Retinal pigment epithelial cell (primary cell): ENCODE measurements at places on chromosomes 1 and 21.

GRCh38 chr1:12056331-12056841 lies 6.7 kb upstream of the TNFRSF8 start:
- DNase-seq: no peak

DNA sequence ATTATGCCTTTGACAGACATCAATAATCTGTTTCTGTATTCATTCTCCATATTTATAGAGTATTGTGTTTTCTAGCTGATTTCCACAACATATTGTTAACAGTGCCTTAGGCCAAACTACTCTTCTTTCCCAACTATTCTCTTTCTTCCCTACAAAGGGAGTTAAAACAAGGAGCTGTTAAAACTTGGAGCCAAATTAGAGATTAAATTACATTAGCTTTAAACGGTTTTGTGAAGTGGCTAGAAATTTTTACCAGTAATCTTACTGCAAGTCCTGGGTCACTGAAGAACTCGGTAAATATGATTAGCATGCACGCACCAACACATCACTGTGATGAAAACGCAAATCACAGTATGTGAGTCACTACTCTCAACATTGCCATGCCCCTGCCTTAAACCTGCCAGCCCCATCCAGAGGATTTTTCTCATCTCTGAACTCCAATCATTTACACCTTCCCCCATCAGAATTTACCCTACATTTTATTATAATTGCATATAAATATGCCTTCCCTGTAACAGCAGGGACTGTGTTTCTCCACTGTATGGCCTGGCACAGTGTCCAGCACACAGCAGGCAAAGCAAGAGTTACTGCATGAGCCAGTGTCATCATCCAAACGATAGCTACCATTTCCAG lies 1.5 kb upstream of the PRDX6 start:
- DNase-seq: no peak

DNA sequence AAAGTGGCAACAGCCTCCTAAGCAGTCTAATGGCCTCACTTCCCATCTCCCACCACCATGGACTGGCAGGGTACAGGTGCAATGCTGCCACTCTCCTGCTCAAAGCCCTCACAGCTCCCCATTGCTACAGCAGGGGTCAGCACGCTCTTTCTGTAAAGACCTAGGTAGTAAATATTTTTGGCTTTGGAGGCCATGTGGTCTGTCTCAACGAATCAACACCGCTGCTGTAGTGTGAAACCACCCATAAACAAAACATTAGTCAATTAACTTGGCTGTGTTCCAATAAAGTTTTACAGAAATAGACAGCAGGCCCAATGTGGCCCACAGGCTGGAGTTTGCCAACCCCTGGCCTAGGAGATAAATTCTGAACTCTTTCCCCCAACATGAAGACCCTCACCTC lies 44.6 kb upstream of the TMEM125 start:
- DNase-seq: no peak

DNA sequence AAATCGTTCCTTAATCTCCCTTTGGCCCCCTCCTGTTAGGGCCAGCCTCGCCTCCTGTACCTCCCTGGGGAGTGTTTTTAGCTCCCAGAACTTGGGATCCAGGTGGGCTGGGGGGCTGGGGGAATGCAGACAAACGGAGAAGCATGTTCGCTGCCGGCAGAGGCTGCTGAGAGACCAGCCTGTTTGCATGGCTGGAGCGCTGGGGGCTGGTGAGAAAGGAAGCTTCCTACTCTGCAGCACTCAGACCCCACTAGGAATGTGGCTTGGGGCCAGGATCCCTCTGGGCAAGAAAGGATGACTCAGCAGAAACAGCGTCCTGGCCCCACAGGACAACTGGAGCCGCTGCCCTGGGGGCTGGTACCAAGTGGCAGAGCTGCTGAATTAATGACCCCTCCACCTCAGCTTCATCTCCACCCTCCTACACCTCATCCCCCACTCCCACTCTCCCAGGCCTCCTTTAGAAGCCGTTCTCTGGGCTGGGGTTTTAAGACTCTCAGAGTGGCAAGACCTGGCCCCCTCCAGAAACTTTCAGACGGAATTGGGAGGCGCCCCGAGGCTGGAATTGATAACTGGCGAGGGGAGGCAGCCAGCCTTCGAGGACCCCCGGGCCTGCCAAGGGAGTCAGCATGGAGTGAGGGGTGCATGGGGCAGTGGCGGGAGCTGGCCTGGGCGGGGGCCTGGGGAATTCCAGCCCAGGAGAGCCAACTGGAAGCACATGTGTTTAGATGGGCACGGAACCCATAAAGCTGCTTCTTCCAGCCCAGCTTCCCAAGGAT lies 28.5 kb upstream of the EPS8L3 start:
- DNase-seq: peak; percentile 95

DNA sequence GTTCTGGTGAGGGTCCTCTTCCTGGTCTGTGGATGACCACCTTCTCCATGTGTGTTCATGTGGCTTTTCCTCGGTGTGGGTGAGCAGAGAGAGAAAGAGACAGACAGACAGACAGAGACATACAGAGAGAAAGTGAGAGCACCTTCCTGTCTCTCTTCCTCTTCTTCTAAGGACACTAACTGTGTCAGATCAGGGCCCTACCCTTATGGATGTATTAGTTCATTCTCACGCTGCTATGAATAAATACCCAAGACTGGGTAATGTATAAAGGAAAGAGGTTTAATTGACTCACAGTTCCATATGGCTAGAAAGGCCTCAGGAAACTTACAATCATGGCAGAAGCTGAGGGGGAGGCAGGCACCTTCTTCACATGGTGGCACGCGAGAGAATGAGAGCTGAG lies 131.5 kb upstream of the ZNF648 start:
- DNase-seq: no peak

DNA sequence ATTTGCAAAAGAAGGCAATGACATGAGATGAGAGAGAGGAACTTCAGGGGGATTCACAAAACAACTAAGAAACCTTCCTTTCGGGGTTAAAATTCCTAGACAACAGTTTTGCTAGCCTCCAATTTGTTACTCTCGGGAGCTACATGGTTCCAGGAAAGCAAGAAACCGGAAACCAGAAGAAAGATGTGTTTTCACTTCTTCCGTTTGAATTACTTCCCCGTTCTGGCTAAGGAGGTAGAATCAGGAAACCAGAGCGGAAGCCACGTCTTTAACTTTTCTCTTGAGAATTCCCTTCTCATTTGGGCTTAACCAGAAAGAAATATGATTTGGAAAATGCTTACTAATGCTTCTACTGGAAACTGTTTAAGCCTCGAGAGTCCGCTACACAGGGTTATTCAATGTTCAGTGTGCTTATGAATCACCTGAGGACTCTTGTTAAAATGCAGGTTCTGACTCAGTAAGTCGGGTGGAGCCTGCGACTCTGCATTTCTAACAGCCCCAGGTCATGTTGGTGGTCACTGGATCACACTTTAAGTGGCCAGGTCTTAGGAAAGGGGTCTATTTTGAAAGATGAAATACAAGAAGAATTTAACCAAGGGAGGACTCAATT lies 43.5 kb upstream of the MCOLN3 start:
- DNase-seq: peak; percentile 11
